ENCODE measurements at places on chromosomes 5 and 9.

DNA sequence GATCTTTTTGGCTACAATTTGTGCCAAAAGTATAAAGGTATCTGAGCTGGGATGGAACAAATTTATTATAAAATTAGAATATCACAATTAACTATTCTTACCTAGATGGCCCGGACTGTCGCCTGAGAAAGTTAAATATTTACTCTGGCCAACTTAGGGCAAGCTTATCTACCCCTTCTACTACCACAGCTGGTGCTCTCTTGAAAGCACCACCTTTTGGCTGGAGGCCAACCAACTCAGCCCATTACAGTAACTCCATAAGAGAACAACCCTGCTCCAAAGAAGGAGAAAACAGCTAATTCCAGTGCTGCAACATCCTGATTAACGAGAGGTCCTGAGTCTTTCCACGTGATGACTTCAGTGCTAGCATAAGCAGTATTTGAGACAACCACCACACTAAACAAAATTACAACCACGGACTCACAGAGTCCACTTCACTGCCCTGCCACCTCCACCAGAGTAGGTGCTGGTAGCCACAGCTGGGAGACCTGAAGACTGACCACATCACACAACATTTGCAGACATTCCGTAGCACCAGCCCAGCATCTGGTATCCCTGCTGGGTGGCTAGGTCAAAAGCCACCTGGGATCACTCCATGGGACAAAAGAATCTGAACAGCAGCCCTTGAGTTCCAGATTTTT is 43.2 kb downstream of the RGMB start:
- DNase-seq: no peak

- DNase-seq: no peak
Measured at GRCh38 chr5:31173614-31174013, 19.9 kb upstream of the CDH6 start.

GRCh38 chr9:127049044-127049443 is 73.4 kb downstream of the ANGPTL2 start:
- peak; percentile 34 for DNase-seq

GRCh38 chr5:140587495-140587894 is 22.9 kb downstream of the SLC35A4 start:
- no peak for DNase-seq

DNA sequence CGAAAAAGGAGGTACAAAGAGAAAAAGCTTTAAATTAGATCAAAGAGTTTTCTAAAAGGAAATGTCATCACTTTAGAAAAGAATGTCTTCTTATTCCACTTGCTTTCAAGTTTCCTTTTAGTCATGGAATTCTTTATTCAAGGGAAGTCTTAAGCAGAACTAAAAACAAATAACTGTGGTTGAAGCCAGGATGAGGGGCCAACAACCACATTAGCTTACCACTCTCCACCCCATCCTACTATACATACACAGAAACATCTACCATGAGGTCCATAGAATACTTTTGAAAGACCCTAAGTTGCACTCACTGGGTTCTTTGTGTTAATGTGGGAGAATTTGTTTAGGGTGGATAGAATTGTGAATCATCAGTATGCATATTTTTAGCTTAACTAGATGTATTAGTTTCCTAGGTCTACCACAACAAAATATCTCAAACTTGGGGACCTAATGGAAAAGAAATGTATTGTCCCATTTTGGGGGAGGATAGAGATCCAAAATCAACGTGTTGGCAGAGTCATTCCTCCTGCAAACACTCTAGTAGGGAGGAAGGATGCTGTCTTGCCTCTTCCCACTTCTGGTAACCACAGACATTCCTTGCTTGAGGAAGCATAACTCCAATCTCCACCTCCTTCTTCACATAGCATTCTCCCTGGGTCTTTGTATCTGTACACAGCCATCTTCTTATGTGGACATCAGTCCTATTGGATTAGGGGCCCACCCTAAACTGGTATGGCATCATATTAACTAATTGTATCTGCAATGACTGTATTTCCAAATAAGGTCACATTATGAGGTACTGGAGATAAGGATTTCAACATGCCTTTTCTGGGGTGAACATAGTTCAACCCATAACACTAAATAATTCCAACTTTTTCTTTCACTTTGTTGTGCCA is 239.4 kb downstream of the LURAP1L start:
- DNase-seq: no peak

GRCh38 chr5:145685417-145685816 is 149.7 kb downstream of the PRELID2 start:
- DNase-seq: no peak

DNA sequence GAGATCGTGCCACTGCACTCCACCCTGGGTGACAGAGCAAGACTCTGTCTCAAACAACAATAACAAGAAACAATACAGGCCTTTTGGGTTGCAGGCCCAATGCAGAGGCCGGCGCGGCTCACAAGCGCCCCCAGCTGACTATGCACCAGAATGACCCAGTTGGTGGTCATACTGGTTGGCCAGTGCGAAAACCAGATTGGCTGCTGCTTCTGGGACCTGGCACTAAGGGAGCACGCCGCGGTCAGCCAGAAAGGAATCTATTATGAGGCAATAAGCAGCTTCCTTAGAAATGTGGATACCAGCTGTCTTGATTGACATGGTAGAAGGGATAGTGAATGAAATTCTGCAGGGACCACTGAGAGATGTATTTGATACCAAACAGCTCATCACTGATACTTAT is 35.0 kb downstream of the RANBP17 start:
- no peak for DNase-seq

- DNase-seq: no peak
Measured at GRCh38 chr5:181041043-181041442, 977 bp downstream of the BTNL9 start.

Measured in CD4-positive, alpha-beta T cell treated with Interleukin-17A for 1 hour (primary cell).